AG10803 (cell line): ENCODE measurements at places on chromosomes 12 and 14.
A peak's percentile ranks its signal among the peaks of the same experiment; 100 is the strongest.

DNA sequence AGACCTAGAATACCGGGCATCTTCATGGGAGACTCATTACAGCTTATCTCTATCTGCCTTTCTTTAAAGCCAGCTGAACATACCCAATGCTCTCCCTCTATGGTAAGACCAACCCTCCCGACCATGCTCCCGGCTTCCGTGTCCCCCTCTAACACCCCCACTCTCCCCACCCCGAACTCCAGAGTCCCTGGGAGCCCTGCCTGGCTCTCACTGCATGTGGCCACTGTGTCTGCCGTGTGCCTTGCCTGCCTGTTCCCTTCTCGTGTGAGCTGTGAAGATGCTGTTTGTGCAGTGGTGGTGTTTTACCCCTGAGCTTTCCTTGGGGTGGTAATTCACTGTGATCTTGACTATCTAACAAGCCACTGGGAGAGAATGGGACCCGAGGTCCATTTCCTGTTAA is 146.4 kb upstream of the FKBP4 start:
- no peak for DNase-seq

- DNase-seq: no peak
Measured at GRCh38 chr12:4282103-4282891, 8.7 kb downstream of the CCND2 start.

- DNase-seq: no peak
Measured at GRCh38 chr12:93449277-93449676, 7.5 kb upstream of the UBE2N start.

- DNase-seq: no peak
Measured at GRCh38 chr12:127760996-127761395, 506.0 kb upstream of the TMEM132C start.

DNA sequence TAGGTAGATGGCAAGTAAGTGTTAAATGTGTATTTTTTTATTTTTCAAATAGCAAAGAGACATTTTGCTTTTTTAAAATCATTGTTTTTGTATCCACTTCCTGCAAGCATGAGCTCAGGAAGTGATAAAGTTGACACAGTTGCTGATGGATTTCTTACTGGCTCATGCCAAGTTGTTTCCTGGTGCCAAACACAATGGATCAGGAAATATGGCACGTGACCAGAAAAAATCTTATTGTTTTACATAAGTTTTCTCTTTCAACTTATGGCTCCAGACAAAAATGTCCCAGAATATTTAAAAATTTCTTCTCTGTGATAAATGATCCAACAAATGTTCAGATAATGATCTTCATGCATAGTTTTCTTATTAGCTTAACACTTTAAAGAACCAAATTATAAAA is 1279.1 kb upstream of the FLRT2 start:
- DNase-seq: no peak

GRCh38 chr12:103712216-103712615 is 125.1 kb downstream of the STAB2 start:
- no peak for DNase-seq

DNA sequence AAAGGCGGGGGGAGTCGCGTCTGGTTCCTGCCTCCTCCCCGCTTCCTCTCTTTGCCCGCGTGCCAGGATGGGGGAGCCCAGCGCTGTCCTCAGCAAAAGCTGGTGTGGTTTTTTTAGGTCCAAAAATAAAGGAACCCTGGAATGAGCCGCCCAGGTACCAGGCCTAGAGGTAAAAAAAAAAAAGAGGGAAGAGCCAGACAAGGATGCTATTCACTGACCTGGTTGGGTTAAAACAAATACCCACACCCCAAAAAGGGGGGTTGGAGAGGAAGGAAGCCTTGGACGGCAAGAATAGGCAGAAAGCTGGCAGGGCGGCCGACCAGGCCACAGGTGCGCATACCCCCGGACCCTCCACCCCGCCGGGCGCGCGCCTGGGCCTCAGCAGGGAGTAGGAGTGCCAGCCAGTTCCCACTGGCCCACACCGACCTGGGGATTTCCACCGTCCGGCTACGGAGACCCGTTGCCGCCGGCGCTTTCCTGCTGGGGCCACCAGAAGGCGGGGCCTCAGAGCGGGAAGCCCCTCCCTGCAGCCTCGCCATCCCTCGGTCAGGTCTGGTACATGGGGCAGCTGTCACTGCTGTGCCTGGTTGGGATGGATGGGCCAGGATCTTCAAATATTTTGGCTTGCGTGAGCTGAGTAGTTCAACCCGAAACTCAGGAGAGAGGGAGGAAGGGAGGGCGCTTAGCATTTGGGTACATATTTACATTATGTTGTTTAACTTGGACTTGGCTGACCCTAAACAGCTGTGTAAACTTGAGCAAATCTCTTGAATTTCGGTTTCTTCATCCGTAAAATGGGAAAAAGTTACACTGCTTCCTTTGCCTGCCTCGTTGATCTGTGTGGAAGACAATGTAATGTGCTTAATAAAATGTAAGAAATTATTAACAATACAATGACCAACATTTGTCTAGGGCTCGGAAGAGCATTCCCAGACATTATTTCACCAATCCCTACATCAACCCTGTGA is 5.4 kb upstream of the IRF2BPL start:
- DNase-seq: peak; percentile 81

GRCh38 chr14:102171173-102172020 is 31.7 kb downstream of the WDR20 start:
- no peak for DNase-seq

DNA sequence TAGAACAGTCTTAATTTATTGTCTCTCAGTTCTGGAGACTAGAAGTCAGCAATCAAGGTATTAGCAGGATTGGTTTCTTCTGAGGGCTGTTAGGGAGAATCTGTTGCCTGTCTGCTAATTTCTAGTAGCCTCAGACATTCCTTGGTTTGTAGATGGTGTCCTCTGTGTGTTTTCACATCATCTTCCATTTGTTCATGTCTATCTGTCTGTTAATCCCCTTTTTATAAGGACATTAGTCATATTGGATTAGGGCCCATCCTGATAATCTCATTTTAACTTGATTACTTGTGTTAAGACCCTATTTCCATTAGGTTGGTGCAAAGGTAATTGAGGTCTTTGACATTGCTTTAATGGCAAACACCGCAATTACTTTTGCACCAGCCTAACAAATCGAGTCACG is 34.3 kb downstream of the TBC1D15 start:
- DNase-seq: no peak

DNA sequence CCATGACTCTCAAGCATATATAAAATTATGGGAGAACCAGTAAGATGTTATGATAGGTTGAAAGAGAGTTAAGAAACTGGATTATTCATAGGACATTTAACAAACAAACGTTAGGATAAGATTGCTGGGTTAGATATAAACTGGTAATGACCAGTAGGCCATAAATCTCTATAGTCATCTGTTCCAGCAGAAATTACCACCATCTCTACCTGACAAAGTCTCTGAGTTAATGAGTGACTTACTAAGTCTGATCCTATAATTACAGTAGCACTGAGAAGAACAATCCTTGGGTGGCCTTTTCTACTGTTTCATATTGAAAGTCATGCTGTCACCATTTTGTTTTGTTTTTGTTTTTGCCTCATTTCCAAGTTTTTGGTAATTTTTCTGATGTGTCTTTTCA is 136.9 kb upstream of the CNOT2 start:
- no peak for DNase-seq

DNA sequence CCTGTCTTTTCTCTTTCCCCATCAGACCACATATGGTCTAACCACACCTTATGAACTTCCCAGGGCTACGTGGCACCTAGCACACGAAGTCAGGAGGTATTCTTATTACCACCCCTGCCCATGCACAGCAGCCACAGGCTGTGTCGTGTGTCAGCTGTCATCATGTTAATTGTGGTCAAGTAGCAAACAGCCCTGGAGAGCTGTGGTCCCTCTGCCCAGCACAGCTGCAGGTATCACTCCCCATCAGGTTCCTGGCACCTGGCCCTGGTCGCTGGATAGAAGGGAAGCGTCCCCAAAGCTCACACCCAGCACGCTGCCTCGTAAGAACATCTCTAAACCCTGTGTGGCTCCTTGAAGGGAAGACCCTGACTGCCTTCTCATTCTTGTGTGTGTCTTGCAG is 45.4 kb downstream of the CLMN start:
- DNase-seq: no peak

GRCh38 chr12:27951898-27952297 is 20.6 kb downstream of the PTHLH start:
- no peak for DNase-seq

DNA sequence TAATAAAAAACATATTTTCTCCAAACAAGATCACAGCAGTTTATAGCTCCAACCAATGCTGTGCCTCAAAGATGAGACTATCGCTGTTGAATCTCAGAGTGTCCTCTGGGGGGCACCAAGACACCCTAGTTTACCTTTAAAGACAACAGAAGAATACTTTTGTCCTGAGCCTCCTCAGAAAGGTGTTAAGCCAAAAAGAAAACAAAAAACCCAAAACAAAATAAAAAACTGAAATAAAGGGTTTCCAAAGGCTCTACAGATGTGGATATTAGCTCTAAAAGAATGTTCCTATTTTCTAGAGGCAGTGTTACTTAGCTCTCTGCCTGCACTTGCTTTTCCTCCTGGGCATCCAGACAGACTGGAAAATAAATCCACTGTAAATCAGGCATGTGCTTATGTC is 86.9 kb upstream of the TTC7B start:
- DNase-seq: peak; percentile 55

DNA sequence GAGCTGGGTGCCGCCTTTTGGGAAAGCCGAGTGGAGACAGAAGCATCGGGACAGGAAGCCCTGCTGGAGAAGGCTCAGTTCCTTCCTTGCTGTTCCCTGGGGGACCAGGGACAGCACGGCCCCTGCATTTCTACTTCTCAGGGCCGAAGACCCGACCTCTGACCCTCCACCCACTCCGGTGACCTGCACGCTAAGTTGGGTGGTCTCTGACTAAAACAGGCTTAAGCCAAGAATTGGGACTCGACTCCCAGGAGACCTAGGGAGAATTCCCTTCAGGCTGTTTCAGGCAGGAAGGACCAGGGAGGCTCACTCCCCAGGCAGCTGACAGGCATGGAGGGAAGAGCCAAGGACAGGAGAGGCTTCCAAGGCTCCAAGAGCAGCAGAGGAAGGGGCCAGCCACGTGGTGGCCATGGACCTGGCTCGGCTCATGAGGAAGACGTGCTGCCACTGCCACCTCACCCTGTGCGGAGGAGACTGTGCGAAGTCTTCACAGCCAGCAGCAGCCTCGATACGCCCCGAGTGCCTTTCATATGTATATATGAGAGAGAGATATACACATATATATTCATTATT is 43.9 kb downstream of the DCAF4 start:
- no peak for DNase-seq

- peak; percentile 87 for DNase-seq
Measured at GRCh38 chr12:84756961-84757360, 155.6 kb downstream of the SLC6A15 start.

GRCh38 chr14:32167907-32168306 is 33.9 kb upstream of the RNU6-7 start:
- no peak for DNase-seq

- DNase-seq: no peak
Measured at GRCh38 chr12:1179128-1179527, 188.1 kb downstream of the ERC1 start.

DNA sequence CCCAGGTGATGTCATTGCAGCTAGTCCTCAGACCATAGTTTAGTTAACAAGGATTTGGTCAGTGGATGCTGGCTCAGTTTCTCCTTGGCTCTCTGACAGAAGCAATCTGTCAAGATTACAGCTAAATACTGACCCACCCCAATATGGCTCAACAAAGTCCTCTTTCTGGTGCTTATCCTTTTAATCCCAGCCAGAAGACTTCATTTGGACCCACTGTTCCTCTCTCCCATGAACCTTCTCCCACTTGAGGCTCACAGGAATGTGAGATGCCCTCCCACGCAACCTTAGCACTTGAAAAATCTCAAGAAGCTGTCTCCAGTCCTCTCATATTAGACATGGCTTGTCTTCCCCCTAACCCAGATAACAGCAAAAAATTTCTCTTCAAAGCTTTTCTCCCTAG is 47.7 kb downstream of the C12orf50 start:
- DNase-seq: no peak

DNA sequence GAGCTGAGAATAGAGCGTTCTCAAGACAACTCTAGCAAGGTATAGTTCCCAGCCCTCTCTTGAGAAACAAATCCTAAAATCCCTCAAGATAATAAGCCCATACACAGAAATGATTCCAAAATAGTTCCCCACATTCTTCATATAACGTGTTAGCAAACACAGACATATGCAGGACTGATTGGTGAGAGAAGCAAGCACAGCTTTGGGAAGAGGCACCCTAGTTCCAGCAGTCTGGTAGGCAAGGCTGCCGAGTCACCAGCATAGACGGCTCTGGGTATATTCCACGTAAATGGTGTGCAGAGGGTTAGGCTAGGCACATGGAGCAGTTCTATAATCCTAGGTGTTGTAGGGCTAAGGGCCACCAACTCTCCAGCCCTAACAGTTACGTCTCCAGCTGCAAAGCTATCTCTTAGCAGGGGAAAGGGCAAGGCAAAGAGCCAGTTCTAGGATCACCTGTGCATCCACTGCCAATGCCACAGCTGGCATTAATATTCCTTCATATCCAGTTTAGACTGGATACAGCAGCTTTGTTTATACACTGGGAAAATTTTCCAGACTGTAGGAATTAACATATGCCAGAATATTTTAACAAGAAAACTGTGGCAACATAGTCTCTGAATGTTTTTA is 52.9 kb downstream of the SH2B3 start:
- no peak for DNase-seq

DNA sequence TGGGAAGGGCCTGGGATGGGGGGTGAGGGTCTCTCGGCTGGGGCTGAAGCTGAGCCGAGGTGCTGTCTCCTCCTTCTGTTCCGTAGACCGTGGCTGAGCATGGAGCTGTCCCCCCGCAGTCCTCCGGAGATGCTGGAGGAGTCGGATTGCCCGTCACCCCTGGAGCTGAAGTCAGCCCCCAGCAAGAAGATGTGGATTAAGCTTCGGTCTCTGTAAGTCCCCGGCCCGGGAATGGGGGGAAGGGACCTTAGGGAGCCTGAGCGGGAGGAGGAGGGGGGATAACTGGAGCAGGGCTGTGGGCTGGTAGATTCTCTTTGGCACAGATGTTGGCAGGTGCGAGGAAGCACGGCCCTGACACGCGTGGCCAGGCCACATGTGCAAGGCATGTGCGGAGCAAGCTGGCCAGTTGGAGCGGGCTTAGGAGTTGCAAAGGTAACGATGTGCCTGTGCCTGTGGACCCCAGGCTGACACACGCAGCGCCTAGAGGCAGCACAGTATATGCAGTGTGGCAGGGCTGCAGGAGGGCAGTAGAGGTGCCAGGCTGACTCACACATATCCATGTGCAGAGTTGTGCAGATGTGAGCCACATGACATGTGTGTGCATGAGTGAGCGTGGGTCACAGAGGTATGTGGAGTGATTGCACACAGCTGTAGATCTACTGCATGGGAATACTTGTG is 512 bp downstream of the PDE1B start:
- peak; percentile 40 for DNase-seq

DNA sequence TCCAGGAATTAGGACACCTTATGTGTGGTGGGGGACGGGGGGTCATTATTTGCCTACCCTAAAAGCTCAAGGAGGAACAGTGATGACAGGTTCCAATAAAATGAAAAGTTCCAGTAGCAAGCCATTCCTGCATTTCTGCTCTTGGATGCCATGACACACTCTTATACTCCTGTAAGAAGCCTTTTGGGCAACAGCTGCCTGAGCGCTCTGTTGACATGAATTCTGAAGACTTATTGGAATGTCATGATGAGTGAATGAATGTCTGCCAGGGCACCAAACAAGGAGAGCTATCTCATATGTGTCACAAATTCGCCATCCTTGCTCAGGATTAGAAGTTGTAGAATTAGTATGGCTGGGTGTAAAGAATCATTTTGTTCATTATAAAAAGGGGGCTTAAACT is 36.3 kb downstream of the PTGER2 start:
- no peak for DNase-seq

GRCh38 chr12:32920506-32921085 is 24.0 kb upstream of the PKP2 start:
- DNase-seq: no peak
